ENCODE measurements at places on chromosomes 2 and 18.

DNA sequence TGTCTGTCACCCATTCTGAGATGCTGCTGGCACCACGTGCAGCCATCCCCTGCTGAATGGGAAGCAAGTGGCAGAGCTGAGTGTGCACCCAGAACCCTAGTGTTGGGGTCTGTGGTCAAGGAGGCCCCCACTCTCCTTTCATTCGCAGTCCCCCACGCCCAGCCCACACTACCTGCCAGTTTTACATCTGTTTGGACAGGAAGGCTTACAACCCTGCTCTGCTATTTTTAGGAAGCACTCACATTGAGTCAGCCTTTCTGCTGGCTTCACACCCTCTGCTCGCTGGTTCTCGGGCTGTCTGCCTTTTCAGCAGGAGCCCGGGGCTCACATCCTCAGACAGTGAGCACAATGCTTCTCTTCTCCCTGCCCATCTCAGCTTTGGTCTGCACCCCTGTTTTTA is 10.7 kb upstream of the ADCY3 start:
- no peak for DNase-seq

GRCh38 chr2:41727711-41728110 is 320.1 kb upstream of the PKDCC start:
- no peak for DNase-seq

DNA sequence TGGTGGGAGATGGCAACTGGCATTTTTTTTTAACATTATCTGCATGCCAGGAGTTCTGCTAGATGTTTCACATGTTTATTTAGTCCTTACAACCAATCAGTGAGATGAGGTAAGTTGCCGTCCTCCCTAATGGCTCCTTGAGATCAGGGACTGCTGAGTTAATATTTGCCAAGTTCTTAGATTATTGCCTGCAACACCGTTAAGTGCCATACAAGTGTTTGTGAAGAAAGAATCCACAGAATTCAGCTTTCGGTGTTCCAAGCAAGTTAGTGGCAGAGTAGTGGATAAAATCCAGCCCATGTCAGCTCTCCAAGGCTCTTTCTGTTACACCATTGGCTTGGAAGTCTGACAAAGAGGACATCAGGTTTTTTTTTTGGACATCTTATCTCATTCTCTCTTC is 95.9 kb downstream of the C1QL2 start:
- no peak for DNase-seq

- no peak for DNase-seq
Observed at GRCh38 chr18:49926106-49926745, 112.9 kb upstream of the ACAA2 start.
